ENCODE measurements at places on chromosomes 13 and 19.

DNA sequence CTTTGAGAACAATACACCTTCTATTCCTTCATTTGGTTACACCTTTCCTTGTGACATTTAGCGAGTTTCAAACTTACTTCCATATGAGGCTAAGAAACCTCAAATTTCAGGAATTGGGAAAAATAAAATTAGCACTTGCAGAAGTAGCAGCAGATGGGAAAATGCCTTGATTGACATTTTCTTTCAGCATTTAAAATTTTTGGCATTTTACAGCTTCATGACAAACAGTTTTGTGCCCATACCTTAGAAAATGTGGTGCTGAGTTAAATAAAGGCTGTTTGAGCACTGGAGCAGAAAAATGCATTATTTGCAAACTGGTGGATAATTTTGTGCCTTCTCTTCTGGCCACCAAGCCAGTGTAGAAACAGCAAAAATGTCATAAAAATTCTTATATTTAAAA, 95.4 kb downstream of the PCDH17 start:
- no peak for DNase-seq

GRCh38 chr13:49836516-49836915, 44.0 kb upstream of the KPNA3 start:
- no peak for DNase-seq

- no peak for DNase-seq
Measured at GRCh38 chr13:33679658-33680012, 138.3 kb upstream of the RFC3 start.

GRCh38 chr13:32845952-32846950, 170.0 kb upstream of the KL start:
- DNase-seq = no peak

- no peak for DNase-seq
Measured at GRCh38 chr19:35166100-35167063, 11.8 kb downstream of the FXYD5 start.

GRCh38 chr19:38691938-38692457, 44.5 kb downstream of the ACTN4 start:
- no peak for DNase-seq

DNA sequence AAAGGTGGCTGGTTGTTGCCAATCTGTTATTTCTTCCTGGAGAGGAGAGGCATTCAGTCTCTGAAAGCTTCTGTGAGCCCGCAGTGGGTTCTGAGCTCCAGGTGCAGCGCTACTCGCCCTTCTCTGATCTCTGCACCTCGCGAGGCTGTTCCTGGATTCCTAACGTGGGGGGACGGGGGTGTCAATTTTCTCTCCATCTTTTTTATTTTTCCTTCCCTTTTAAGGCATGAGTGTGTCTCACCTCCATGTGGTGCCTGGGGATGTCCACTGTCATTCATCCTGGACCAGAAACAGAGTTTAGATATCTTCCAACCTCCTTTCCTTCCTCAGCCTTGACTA, 626 bp downstream of the ZNF233 start:
- DNase-seq = no peak

DNA sequence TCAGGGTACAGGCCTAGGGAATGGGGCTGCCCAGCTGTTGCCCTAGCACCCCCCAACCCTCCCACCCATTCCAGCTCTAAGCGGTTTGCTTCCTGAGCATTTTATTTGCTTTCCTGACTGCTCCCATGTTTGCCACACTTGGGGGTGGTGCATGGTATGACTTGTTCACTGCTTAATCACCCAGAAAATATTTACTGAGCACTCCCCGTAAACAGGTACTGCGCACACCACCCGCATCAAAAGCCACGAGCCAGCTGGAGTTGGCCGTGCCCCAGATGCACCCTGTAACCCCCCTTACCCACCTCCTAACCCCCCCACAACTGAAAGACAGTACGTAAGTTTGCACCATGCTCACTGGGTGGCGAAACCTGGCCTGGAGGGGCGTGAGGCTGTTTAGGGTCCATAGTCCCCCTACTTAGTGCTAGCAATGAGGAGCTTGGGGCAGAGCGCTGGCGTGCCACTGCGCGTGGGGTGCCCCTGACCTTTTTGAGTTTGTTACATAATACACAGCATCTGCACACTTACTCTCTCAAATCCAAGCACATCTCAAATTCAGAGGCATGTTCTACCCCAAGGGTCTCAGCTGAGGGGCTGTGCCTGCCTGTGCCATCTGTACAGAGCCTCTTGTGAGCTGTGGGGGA, 29.8 kb downstream of the DPF1 start:
- no peak for DNase-seq

- no peak for DNase-seq
Measured at GRCh38 chr19:40525234-40526051, 51.2 kb upstream of the SHKBP1 start.

Data from CD4-positive, alpha-beta T cell treated with Interleukin-4 for 1 hour (primary cell).